ENCODE measurements at places on chromosomes 3 and 15.

- DNase-seq: no peak
Measured at GRCh38 chr3:39937874-39938273, 128.5 kb downstream of the MYRIP start.

DNA sequence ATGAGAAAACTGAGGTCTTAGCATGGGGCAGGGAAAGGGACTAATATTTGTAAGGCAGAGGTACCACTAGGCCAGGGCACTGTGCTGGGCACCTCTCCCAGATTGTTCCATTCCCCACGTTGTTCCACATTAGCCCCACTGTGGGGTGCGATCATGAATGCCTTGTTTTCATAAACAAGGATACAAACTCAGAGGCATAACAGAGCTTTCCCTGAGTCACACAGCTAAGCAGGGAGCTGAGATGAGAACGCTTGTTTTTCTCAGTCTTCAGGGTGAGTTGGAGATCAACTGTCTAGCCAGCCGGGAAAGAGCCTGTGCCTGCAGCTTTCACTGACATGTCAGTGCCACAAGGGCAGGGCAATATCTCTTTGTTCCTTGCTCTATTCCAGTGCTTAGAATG, 47.9 kb upstream of the ITGA11 start:
- no peak for DNase-seq

GRCh38 chr3:127209840-127210653, 17.1 kb downstream of the PRR23E start:
- DNase-seq: no peak

GRCh38 chr15:79519628-79520027, 87.5 kb downstream of the MINAR1 start:
- peak; percentile 37 for DNase-seq

DNA sequence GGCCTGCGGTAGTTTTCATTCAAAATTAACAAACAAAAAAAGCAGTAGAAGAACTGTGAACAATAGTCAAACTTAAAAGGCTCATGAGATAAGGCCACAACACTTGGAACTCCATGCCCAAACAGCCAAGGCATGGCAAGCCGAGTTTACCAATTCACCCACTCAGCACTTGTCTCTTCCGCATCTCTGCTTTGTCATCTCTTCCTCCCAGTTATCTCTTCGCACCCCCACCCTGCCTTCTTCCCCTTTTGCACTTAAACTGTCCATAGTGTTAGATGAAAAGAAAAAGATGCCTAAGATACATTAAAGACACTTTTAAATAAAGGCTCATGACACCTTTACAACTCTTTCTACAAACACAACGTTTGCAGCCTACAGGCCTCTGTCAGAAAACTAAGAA, 11.1 kb downstream of the TLE3 start:
- no peak for DNase-seq

GRCh38 chr15:70510433-70510832, 252.9 kb downstream of the UACA start:
- DNase-seq: no peak

DNA sequence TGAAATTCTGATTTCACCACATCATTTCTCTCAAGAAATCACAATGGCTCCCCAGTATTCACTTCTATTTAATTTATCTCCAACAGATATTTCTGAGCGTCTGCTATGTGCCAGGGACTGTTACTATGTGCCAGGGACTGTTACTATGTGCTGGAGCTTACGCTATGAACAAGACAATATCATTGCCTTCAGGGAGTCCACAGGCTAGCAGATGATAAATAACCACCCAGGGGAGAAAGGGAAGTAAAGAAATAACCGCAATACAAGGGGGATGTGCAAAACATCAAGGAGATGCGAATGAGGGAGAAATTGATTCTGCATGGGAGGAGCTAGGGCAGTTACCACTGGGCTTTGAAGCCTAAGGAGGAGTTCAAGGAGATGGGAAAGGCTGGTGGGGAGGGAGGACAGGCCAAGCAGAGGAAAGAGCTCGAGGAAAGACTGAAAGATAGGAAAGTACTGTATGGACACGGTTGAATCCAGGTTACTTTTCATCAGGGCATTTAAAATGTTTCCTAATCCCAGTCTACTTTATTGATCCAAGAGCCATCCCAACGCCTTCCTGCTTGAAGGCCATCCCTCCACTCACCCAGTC, 2.5 kb downstream of the THSD4 start:
- no peak for DNase-seq

DNA sequence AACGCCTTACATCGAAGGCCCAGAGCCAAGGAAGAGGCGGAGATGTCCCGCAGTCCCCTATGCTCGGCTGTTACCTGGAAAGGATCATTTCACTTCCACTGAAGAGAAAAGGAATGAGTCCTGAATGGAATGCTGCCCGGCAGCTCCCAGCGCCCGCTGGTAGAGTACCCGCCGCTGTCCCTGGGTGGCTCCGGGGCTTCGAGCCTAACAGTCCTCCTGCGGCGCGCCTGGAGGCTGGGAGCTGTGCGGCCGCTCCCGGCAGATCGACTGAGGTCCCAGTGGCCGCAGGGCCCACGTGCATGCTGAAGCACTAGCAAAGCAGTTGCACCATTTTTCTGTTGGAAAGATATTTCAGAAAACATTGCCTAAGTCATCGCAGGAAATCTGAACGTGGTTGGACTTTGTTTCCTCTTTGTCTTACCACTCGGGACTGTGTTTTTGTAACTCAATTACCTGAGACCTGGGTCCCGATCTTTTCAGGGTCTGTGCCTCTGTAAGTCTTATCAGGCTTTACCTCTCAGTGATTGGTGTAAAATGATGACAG, 984 bp downstream of the RNU6-1 start:
- no peak for DNase-seq

GRCh38 chr15:28955160-28955992, 69.6 kb downstream of the APBA2 start:
- no peak for DNase-seq

- peak; percentile 81 for DNase-seq
Measured at GRCh38 chr3:48715174-48715800, 1.7 kb downstream of the IP6K2 start.

DNA sequence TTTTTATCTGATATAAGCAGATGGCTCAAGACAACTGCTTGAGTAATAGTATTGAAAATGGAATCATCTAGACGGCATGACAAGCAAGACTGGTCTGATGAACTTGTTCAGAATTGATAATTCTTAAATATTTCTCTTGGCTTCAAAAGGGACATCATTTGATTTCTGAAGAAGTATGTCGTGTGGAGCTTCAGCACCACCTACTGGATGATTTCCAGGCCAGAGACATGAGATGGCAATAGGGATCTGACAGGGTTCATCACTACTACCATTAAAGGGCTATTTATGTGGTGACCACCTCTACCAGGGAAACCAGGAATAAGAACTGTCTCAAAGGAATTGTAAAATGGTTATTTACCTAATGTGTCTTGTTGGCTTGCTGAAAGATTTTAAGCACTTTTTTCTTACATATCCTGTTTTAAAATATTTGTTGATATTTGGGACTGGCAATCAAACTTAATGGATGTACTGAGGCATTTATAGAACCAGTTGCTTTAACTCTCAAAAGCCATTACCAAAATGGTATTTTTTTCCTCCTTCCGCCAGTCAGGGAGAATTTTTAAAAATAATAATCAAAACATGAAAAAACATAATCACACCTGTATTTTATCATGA, 99.5 kb upstream of the FAM98B start:
- peak; percentile 17 for DNase-seq

DNA sequence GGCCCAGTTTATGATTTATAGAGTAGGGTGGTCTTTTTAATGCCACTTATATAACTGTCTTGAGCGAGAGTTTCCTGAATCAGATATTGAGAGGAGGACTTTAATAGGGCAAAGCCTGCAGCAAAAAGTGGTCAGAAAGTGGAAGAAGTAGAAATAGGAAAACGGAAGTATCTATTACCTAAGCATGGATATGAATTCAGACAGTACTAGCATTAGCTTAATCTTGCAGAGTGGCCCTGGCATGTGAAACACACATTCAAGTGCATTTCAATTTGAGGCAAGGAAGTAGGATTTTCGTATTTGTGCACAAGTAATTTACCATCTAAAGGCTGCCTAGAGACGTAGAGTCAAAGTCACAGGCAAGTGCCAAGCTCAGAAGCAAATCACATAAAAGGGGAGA, 622.3 kb downstream of the DIPK2A start:
- DNase-seq: no peak

- no peak for DNase-seq
Measured at GRCh38 chr15:60620708-60621107, 141.8 kb upstream of the ICE2 start.

DNA sequence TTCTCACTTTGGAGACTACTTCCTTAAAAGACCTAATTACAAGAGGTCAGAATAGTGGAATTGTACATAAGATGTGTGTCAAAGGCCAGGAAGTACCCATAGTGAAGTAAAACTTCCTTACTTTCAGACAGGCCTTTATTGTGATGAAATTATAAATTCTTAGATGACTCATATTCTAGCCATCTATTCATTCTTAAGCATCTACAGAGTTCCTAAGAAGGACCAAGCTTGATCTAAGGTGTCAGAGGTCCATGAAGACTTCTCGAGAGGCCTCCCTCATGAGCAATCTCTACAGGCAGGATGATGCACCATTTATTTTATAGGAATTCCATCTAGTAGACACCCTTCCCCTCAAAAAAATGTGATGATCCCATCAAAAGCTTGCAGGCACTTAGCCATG, 493.3 kb downstream of the MAGI1 start:
- no peak for DNase-seq

GRCh38 chr3:179168918-179169317, 20.8 kb downstream of the PIK3CA start:
- no peak for DNase-seq

GRCh38 chr3:174767406-174767805, 91.7 kb upstream of the NAALADL2 start:
- no peak for DNase-seq

- no peak for DNase-seq
Measured at GRCh38 chr15:65323071-65323511, 18.6 kb downstream of the RNU5B-1 start.

DNA sequence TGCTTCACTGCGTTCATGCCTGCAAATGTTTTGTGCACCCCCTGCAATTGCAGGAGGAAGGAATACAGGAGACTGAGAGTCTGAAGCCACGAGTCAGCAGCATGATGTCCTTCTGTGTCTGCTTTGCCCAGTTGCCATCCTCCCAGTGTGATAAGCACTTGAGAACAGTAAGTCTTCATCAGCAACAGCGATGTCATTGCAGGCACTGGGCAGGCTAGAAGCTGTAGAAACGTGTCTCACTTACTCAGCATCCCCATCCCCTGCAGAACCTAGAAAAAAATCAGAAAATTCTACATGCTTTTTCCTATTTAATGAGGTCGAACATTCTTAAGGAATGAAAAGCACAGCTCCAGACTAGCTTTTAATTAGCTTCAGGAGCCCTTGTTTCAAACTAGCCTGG, 156.5 kb upstream of the LPP start:
- DNase-seq: no peak

DNA sequence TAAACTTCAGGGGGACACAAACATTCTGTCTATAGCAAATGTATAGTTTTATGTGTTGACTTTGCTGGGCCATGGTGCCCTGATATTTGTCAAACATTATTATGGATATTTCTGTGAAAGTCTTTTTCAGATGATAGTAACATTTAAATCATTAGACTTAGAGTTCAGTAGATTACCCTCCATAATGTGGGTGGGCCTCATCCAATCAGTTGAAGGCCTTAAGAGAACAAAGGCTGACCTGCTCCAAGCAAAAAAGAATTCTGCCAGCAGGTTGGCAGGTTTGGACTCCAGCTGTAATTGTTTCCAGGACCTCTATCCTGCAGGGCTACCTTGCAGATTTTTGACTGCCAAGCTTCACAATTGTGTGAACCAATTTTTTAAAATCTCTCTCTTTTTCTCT, 1250.9 kb downstream of the ROBO1 start:
- DNase-seq: no peak

DNA sequence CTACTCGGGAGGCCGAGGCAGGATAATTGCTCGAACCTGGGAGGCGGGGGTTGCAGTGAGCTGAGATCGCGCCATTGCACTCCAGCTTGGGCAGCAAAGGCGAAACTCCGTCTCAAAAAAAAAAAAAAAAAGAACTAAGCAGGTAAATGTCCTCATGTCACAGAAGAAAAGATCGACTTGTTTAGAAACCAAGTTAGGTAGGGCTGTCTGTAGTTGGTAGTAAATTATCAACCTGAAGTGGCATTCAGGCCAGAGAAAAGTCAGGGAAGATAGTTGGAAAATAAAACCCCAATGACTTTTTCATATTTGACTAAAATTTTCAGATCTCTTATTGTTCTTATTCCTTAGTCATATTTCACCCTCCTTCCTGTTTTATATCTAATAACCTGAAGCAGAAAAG, 55.4 kb downstream of the ZNF609 start:
- DNase-seq: no peak

DNA sequence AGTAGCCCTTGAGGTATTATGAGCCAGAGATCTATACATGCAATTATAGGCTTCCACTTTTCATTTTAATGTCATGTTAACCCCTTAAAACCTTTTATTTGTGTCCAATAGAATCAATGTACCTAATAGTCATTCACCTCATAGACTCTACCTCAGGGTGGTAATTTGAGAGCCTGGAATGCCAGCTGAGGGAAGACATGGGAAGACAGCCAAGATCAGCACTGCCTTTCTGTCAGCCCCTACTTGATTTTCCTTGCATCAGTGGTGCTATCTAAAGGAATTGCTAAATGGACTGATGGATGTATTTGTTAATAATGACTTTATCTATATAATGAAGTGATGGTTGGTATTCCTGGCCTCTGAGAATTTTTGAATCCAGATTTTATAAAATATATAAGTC, 113.3 kb upstream of the GBE1 start:
- no peak for DNase-seq
